ENCODE measurements at places on chromosomes 1 and 21.

- DNase-seq: peak; percentile 89
Observed at GRCh38 chr1:41812453-41812852, 106.3 kb downstream of the HIVEP3 start.

GRCh38 chr1:183920651-183921050 lies 115.7 kb downstream of the RGL1 start:
- no peak for DNase-seq

- peak; percentile 85 for DNase-seq
Observed at GRCh38 chr1:109298666-109299557, 7.9 kb downstream of the MYBPHL start.

- DNase-seq: peak; percentile 53
Observed at GRCh38 chr1:235902677-235903542, 36.2 kb upstream of the LYST start.

- DNase-seq: no peak
Observed at GRCh38 chr1:104765085-104765484, 1015.4 kb downstream of the AMY1C start.

GRCh38 chr1:88462488-88463261 lies 221.4 kb upstream of the PKN2 start:
- DNase-seq: peak; percentile 72

- no peak for DNase-seq
Observed at GRCh38 chr1:152487871-152488270, 22.7 kb upstream of the LCE5A start.

- DNase-seq: peak; percentile 31
Observed at GRCh38 chr21:37751268-37751975, 164.8 kb downstream of the KCNJ6 start.

- DNase-seq: no peak
Observed at GRCh38 chr1:214419650-214420049, 131.8 kb downstream of the PTPN14 start.

- DNase-seq: no peak
Observed at GRCh38 chr1:115299266-115299665, 38.8 kb downstream of the NGF start.

- DNase-seq: no peak
Observed at GRCh38 chr1:189851806-189852367, 625.8 kb downstream of the BRINP3 start.

GRCh38 chr1:231770506-231771175 lies 144.1 kb downstream of the DISC1 start:
- DNase-seq: no peak

- no peak for DNase-seq
Observed at GRCh38 chr1:1875932-1876331, 15.0 kb downstream of the GNB1 start.

GRCh38 chr1:96096613-96097321 lies 624.8 kb upstream of the PTBP2 start:
- no peak for DNase-seq

All from AG20443 (cell line).